Muscle of leg (tissue), 16 donors: ENCODE measurements at places on chromosomes 13 and 19. TPM values are rescaled to one million over a fixed set of nuclear protein-coding genes. Genes with fewer than 3 reads are reported as not detected.

GRCh38 chr19:33382982-33383381 is 9.5 kb downstream of the CEBPG start:
- DNase-seq: no peak

GRCh38 chr13:67554286-67554685 is 324.1 kb upstream of the PCDH9 start:
- DNase-seq: no peak

GRCh38 chr13:32415019-32415418 is 12.9 kb downstream of the N4BP2L1 start:
- no peak for DNase-seq

- no peak for DNase-seq
Observed at GRCh38 chr13:51767100-51767499, 36.9 kb downstream of the DHRS12 start.

DNA sequence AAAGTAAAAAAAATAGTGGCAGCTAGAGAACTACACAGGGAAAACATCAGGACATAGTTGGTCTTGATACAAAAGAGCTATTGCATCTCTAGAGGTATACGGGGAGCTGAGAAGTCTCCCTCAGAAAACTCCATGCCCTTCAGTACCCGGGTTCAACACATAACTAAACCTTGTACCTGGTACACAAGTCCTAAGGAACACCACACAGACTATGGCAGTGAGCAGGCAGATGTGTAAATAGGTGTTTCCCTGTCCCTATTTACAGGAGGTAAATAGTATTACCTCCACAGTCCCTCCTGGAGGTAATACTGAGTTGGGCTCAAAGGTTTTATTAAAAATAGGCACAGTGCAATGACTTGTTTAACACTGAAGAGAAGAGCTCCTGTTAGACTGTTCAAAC is 5.9 kb downstream of the FGF14 start:
- no peak for DNase-seq

GRCh38 chr19:51652266-51652665 is 5.6 kb upstream of the SIGLEC14 start:
- no peak for DNase-seq

- no peak for DNase-seq
Observed at GRCh38 chr13:43263047-43263446, 239.7 kb downstream of the DNAJC15 start.

DNA sequence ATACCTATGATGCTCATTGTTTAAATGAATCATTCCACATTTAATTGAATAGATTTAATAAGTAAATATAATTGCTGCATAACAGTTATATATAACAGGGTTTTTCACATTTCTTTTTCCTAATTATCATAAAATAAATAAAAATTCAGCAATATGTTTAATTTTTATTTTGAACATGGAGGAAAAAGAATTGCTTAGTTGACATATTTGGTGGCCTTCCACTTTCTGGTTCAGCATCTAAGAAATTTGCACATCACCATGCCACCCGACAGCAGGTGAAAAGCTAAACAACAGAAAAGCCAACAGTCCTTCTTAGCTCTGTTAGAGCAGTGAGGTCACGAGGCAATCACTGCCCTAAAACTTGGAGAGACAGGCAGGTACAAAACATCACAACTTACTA is 790.2 kb downstream of the GPC5 start:
- no peak for DNase-seq

- no peak for DNase-seq
Observed at GRCh38 chr13:30235216-30235615, 72.1 kb downstream of the KATNAL1 start.

DNA sequence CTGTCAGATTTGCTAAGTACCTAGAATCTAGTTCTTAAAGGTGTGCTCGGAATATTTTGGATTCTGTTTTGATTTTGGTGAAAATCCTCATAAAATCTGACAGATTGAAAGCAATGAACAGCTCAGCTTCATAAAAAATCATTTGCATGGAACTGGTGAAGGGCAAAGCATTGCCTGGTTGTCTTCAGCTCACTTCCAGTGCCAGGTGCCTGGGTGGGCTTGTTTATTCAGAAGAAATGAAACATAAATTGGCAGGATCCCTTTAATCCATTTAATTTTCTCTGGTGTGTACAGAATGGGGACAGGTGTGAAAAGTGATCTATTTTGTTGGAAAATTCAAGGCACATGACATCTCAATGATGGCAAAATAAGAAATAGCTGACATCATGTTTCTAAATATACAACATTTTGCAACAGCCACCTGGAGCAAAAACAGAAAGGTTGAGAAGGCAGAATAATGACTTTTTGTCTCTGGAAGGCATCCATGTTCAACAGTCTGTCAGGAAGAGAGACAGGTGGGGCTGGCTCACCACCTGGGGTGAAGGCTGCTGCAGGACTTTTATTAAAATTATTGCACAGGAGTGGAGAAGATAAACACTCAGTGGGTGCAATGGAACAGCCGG is 52.2 kb downstream of the RFC3 start:
- no peak for DNase-seq

GRCh38 chr13:93794197-93794885 is 567.7 kb downstream of the GPC6 start:
- DNase-seq: no peak

Gene PCSK4
- 0.84 TPM for total RNA-seq

Gene ICAM5
- total RNA-seq: not detected

Gene MEDAG
- total RNA-seq: 9.7 TPM

Gene PLIN4
- 2.8 TPM for total RNA-seq
